ENCODE measurements at places on chromosomes 11 and 22.

GRCh38 chr11:7640816-7641215 is 32.5 kb downstream of the CYB5R2 start:
- no peak for DNase-seq

- DNase-seq: no peak
Measured at GRCh38 chr22:42281706-42282251, 11.3 kb upstream of the TCF20 start.

GRCh38 chr11:131669401-131669780 is 299.0 kb downstream of the NTM start:
- no peak for DNase-seq

DNA sequence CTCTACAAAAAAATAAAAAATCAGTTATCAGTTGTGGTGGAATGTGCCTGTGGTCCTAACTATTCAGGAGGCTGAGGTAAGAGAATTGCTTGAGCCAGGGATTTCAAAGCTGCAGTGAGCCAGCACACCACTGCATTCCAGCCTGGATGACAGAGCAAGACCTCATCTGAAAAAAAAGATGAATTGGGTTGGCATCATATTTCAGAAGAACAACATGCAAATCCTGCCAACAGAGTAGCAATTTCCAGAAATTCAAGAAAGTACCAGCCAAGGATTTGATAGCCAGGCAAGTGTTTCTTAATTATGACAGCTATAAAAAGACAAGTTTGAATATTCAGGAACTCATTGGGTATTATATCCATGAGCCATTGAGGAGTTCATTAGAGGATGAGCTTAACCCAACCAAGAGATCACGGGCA is 75.2 kb downstream of the USP47 start:
- no peak for DNase-seq

- no peak for DNase-seq
Measured at GRCh38 chr11:74100735-74101134, 70.1 kb downstream of the C2CD3 start.

DNA sequence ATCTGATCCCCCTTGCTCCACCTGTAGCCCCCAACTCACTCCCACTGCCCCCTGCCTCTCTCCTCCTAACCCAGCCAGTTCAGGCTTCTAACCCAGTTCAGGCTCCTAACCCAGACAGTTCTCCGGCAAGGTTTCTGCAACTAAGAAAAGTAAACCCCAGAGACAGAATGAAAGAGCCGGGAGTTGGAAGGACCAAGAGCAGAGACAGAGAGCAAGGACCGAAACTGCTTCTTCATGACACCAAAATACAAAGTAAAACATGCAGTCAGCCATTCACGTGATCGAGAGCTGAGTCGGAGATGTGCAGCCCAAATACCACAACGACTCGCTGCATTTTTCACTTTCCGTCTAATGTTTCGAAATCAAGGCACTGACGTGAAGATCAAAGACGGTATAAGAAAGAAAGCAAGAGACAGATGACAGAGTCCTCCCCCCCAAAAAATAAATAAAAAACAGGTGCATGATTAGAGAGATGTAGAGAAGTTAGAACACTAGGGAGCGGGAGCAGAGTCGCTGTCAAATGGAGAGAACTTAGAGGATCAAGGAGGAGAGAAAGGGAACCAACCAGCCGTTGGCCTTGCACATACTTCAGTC is 884 bp downstream of the IL10RA start:
- no peak for DNase-seq

GRCh38 chr11:122746050-122746478 is 90.5 kb downstream of the UBASH3B start:
- DNase-seq: no peak

DNA sequence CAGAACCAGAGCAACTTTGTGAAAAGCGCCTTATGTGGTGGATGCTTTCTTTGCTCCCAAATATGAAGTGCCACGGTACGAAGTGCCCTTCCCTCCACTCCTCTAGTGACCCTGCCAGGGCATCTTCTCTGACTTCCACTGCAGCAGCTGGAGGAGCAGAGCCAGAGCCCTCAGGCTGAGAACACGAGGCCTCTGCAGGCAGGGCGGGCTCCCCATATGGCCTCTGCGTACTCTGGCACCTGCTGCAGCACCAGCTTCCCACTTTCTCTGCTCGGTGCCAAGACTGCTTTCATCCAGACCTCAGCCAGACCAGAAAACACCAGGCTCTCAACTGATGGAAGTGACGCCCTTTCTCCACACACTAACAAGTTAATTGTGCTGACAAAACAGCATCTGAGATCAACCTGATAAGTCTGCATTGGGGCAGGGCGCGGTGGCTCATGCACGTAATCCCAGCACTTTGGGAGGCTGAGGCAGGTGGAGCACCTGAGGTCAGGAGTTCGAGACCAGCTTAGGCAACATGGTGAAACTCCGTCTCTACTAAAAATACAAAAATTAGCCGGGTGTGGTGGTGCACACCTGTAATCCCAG is 12.8 kb downstream of the UFD1 start:
- DNase-seq: no peak

DNA sequence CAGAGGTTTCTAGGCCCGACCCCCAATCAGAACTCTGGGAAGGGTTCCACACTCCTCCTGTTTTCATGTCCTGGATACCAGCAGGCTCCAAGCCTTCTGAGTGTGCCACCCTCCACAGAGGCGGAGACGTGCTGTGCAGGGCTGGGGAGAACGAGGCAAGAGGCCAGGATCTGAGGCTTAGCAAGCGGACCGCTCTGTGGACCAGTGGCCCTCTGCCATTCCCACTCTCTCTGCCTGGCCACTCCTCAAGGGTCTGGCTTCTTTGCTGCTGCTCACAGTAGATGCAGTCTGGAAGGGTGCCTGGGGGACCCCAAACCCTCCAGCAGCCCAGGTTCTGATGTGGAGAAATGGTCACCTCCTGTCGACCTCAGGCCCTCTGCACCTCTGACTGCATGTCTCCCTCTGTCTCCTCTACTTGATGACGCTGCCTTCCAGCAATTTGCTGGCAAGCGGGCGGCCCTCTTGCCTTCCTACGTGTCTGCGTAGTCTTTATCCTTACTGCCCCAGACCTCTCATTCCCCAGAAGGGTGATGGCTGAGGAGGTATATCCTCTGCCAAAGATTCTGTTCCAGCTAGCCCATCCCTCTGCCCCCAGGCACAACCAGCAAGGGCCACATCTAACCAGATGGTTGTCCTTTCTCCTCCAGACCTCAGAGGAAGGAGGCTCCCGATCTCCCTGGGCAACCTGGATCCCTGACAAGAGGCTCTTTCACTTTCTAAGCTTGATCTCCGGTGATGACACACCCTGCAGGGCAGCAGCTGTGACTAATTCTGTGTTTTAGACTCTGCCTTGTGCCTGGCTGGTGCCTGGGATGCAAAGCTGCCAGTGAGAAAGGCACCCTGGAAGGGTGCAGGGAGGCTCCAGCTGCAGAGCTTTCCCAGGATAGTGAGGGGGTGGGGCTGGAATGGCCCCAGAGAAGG is 87.3 kb downstream of the NAT10 start:
- no peak for DNase-seq

- DNase-seq: no peak
Measured at GRCh38 chr22:25357606-25358420, 138.4 kb downstream of the CRYBB2 start.

GRCh38 chr11:78168539-78169477 is 19.6 kb downstream of the KCTD21 start:
- peak; percentile 75 for DNase-seq

- peak; percentile 32 for DNase-seq
Measured at GRCh38 chr11:114026355-114026754, 33.2 kb upstream of the ZBTB16 start.

- DNase-seq: no peak
Measured at GRCh38 chr11:102115557-102115956, 5.3 kb downstream of the YAP1 start.

GRCh38 chr11:124101737-124102136 is 13.5 kb upstream of the VWA5A start:
- DNase-seq: no peak

GRCh38 chr22:30435674-30436126 is 10.1 kb downstream of the MTFP1 start:
- DNase-seq: peak; percentile 48
